Cerebellum (tissue), 4 donors: ENCODE measurements at places on chromosomes 13 and 19. TPM values are rescaled to one million over a fixed set of nuclear protein-coding genes. Genes with fewer than 3 reads are reported as not detected.

Gene NAPSA
- total RNA-seq, result 0.36 TPM

Gene ZSWIM9
- 2.9 TPM for total RNA-seq

DNA sequence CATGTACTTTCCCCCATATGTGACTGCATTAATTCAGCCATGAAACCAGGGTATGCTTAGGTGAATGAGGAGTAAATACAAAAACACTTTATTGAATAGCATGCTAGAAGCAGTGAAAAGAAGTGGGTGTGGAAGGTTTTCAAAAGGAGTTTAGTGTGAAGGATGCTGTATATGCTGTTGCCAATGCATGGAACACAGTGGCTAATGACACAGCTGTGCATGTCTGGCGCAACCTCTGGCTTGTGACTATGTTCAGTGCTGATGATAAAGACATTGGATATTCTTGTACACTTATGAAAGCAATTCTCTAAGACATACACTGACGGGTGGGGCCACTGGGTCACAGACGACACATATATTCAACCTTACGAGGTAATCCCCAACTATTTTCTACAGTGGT, 55.2 kb downstream of the SOX21 start:
- no peak for DNase-seq

Gene TMEM221
- 0.45 TPM for total RNA-seq

Gene RGL3
- total RNA-seq, result 0.18 TPM

Gene MAST1
- 65.7 TPM for total RNA-seq

Gene ACP7
- total RNA-seq, result not detected

GRCh38 chr13:28485551-28485950, 9.4 kb downstream of the FLT1 start:
- no peak for DNase-seq

- DNase-seq, result no peak
Observed at GRCh38 chr19:15354566-15355296, 22.4 kb upstream of the BRD4 start.

Gene TEX26
- total RNA-seq, result 1.3 TPM

GRCh38 chr19:48735031-48735615, 5.3 kb downstream of the RASIP1 start:
- no peak for DNase-seq

DNA sequence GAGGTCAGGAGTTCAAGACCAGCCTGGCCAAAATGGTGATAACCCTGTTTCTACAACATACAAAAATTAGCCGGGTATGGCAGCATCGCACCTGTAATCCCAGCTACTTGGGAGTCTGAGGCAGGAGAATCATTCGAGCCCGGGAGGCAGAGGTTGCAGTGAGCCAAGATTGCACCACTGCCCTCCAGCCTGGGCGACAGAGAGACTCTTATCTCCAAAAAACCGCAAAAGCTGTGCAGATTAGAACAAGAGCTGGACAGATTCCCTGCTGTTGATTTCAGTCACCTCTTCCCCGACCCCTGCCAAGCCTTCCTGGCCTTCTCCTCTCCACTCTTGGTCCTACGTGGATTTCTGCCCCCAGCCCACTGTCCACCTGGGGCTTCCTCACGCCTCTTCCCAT, 8.3 kb downstream of the CAMSAP3 start:
- DNase-seq, result no peak

- DNase-seq, result no peak
Observed at GRCh38 chr13:102470283-102470917, 68.6 kb upstream of the FGF14 start.

Gene S1PR2
- 4.9 TPM for total RNA-seq

DNA sequence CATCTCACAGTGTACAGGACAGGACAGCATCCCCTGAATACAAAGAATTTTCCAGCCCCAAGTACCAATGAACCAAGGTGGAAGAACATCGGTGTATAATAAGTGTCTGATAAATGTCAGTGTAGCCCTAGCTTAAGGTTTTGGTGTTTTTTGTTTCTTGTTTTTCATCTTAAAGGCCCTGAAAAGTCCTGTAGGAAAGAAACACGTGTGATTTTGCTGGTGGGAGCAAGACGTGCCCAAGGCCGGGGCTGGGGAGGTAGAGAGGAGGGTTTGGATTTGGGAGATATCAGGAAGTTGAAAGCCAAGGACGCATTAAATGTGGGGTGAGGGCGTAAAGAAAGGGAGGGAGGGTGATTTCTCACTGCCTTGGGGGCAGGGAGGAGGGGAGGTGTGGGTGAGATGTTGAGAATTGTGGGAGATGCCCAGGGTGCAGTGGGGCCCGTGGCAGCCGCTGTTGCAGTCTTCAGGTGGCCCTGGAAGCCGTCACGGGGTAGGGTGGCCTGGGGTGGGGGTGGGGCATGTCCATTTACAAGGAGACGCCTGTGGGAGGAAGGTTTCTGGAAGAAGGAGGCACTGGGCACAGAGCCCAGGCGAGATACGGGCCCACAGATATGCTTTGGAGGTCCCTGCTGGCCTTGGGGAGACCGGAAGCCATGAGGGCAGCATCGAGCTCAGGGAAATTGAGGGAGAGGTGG, 6.7 kb downstream of the CAMSAP3 start:
- DNase-seq, result no peak

GRCh38 chr13:92510416-92510815, 716.2 kb upstream of the GPC6 start:
- no peak for DNase-seq

- DNase-seq, result no peak
Observed at GRCh38 chr13:101970341-101970740, 431.5 kb downstream of the FGF14 start.

DNA sequence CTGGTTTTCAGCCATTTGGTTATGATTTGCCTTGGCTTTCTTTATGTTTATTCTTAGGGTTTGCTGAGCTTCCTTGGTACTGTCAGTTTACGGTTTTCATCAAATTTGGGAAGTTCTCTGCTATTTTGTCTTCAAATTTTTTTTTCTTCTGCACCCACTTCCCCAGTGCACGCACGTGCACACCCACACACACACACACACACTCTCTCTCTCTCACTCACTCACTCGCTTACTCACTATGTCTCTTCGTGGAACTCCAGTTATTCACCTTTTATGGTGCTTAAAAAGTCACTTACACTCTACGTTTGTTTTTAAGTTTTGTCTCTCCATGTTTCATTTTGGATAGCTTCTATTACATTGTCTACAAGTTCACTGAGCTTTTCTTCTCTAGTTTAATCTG, 7.1 kb downstream of the AKAP11 start:
- no peak for DNase-seq

DNA sequence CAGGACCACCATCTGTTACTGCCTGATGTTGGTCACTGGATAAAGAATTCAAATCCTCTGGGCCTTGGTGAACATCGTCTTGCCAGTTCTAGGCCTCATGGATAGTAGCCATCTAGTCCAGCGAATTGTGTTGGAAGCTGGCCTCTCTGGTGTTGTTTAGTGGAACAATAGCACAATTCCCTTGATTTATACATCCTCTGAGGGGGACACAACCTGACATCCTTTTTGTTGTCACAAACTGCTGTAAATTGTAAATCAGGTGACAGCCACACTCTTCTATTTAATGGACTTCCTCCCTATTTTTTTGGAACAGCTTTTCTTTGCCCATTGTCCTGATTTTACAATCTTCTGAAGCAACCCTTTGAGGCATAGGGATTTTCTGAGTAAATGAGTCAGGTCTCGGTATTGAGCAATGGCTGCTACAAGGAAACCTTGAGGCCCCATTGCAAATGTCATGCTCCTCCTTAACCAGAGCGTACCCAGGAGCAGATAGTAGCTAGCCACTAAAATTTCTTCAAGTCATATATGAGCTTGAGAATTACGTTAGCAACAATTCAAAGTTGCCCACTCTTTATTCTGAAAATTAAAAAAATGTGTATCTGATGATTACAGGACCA, 263.3 kb downstream of the COG6 start:
- DNase-seq, result no peak

GRCh38 chr19:56310462-56310861, 4.2 kb downstream of the ZSCAN5A start:
- peak; percentile 31 for DNase-seq

Gene SPIB
- not detected for total RNA-seq

GRCh38 chr19:48672994-48673393, at the start of gene NTN5:
Gene NTN5, minus strand, starts transcription at chr19:48673017. Its CDS starts 2,031 bp downstream, at chr19:48670986.
- no peak for DNase-seq

Gene TGFBR3L
- not detected for total RNA-seq

DNA sequence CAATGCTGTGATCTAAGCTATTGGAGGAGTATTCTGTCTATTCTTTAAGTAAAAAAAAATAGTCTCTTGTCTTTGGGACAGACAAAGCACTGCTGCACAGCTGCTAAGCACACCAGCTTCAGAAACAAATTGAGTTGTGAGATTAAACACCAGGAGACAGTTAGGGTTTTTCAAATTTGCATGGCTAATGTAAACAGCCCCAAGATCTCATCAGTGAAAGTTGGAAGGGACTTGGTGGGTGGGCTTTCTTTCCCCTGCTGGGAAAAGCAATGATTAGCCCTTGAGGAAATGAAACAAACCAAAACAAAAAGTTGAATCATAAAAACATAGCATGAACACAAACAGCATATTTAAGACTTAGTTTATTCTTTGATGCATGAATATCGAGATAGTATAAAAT, 143.6 kb upstream of the SLITRK1 start:
- no peak for DNase-seq

GRCh38 chr19:8161135-8161646, 11.8 kb upstream of the FBN3 start:
- DNase-seq, result peak; percentile 33

DNA sequence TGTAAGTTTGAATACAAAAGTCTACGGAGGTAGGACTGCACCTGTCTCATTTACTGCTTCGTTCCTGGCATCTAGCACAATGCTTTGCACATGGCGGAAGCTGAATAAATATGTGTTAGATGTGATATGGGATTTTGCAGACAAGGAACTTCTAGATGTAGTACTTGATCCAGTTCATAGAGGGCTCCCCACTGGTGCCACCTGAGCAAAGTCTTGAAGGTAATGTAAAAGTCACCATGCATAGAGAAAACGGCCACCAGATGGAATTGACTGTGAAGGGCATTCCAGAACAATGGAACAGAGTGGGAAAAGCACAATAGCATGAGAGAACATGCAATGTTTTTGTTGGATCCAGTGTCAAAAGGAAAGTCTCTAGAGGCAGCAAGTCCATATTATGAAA, 209.3 kb downstream of the HS6ST3 start:
- no peak for DNase-seq

GRCh38 chr13:46571189-46571908, 18.4 kb downstream of the LRCH1 start:
- peak; percentile 74 for DNase-seq

Gene GARIN5A
- 2.4 TPM for total RNA-seq

Gene ERCC2
- total RNA-seq, result 20.6 TPM

DNA sequence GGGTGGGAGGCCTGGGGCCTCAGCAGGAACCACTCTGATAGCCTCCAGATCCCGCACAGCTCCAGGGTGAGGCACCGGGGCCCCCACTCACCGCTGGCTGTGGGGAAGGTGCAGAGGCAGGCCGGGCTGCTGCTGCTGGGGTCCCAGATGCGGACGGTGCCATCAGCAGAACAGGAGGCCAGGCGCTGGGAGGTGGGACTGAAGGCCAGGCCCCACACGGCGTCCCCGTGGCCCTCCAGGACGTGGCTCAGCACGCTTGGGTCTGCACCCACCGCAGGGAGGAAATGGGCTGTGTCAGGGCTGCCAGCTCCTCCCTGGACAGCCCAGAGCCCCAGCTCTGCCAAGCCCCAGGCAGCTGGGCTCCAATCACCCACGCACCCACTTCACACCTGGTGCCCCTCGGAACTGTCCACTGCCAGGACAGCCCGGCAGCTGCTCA, 6.1 kb upstream of the PRKD2 start:
- DNase-seq, result no peak

DNA sequence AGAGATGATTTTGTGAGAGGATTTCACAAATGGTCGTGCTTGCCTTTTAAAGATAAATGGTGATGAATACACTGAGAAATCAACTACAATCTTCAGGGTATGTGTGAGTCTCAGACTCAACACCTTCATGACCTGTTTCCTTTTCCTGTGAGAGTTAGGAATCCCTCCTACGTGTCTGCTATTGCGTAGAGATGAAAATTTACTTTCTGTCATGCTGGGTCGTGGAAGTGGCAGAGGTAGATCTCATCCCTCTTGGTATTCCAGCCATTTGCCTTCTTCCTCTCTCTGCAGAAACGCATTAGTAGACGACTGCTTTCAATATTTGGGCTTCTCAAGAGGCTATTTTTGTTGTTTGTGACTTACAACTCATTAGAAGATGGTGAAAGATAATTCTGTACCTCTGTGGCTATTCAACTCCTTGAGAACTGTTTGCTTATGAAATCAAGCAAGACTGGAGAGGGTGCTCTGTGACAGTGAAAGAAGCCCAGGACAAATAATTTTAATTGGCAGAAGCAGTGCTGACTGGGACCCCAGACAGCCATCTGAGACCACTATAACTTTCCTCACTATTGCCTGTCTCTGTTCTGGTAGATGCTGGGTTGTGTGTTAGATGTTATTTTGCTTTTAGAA, 233.1 kb downstream of the LACC1 start:
- no peak for DNase-seq

DNA sequence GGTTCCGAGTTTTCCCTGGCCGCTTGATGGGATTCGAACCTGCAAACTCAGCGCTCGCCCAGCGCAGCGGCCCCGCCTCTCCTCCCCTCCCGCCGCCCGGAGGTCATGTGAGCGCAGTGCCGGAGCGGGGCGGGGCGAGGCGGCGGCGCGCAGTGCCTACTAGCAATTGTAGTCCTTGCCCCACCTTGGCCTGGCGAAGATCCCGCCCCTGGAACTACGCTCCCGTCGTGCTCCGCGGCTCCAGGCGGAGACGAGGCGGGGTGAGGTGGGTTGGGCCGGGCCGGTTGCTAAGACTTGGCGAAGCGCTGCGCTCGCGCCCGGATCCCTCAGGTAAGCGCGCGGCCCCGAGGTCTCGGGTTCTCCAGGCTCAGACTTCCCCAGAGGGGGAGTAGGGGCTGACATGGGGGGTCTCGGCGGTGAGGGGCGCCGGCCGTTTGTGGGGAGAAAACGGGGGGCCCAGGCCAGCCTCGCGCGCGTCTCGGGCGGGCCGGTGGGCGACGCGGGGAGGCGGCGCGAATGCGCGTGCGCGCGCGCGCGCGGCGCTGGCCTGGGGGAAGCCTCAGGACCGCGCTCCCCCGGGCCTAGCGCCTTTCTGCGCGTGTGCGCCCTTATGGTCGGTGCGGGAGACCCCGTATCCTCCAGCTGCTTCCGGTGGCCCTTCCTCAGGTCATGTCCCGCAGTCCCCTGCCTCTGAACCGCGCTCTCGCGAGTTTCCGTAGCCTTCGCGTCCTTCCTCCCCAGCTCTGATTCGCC, at the start of the genes ADAT3 and SCAMP4:
Gene ADAT3 (plus strand): TSS at position 290 of the 753 bp plus-strand sequence. CDS start 6,649 bp downstream, outside the sequence.
Gene SCAMP4 (plus strand): TSS at position 290 of the 753 bp plus-strand sequence. CDS start 9,621 bp downstream, outside the sequence.
- peak; percentile 99 for DNase-seq

- DNase-seq, result no peak
Observed at GRCh38 chr13:112231451-112232083, 144.6 kb upstream of the SPACA7 start.

DNA sequence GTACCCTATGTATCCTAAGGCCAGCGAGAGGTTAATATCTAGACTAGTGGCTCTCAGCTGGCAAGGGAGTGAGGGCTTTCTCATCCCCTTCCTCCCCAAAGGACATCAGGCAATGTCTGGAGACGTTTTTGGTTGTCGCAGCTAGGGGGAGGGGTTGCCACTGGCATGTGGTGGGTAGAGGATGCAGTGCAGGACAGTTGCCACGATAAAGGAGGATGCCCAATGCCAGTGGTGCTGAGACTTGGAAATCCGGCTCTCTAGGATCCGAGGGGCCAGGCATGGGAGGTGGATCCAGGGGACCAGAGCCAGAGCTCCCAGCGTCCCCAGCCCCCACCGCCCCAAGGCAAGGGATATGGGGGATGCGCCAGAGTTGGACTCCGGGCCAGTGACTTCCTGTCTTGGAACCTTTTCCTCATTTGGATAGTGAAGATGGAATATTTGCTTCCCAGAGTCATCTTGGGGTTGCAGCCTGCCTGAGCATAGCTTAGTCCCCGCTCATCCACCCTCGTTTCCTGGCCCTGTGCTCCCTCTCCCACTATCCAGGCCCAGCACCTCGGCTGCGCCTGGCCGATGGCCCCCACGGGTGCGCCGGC, 4.9 kb downstream of the SSC5D start:
- DNase-seq, result no peak
